ENCODE measurements at places on chromosomes 16 and 17.

- no peak for DNase-seq
Observed at GRCh38 chr17:40671282-40671681, 6.3 kb upstream of the KRT222 start.

- no peak for DNase-seq
Observed at GRCh38 chr17:32772453-32773025, 104.4 kb downstream of the MYO1D start.

DNA sequence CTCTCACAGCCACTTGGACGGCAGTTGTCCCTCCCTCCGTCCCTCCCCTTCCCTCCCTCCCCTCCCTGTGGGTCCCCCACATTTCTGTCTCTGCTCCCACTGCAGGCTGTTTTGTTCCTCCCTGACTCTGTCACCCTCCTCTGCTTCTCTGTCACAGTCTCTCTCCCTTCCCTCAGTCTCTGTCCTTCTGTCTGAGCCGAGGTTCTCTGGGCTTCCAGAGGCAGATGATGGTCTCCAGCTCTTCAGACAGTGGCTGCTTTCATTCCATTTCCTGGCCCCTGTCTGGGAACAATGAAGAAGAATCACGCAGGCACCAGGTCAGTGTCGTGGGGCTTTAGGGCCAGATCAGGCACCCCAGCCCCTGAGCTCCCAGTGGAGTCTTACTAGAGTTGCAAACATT is 8.8 kb upstream of the CYB561 start:
- no peak for DNase-seq

- no peak for DNase-seq
Observed at GRCh38 chr16:84159007-84159406, 13.9 kb downstream of the DNAAF1 start.

DNA sequence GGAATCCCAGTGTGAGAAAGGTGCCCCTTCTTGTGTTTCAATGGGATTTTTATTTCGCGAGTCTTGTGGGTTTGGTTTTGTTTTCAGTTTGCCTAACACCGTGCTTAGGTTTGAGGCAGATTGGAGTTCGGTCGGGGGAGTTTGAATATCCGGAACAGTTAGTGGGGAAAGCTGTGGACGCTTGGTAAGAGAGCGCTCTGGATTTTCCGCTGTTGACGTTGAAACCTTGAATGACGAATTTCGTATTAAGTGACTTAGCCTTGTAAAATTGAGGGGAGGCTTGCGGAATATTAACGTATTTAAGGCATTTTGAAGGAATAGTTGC is 567 bp downstream of the UBB start:
- no peak for DNase-seq

DNA sequence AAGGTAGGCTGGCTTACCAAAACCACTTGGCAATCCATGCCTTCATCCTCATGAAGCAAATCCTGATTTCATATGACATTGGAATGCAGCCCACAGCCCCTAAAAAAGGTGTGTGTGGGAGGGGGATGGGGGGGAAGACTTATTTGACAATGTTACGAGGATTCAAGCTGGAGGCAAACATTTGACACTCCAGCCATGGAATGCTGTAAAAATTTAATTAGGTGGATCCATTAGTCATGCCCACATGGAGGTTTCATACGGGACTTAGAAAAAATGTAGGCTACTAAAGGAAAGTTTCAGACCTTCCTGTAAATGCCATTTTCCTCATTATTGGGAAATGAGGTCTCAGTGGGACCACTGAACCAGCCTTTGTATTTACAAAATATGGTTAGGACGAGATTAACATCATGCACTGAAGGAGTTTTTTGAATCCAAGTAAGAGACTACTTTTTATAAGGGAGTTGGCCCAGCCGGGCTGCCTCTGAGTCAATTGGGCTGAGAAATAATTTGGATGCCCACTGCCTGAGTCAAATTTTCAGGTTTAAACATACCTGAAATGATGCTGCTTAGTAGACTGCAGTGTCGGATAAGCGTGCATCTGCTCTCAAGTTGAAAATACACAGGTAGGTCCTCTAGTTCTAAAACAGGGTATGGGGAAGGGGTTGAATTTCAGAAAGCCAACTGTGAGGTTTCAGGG is 44.6 kb upstream of the MAF start:
- no peak for DNase-seq

Data from hepatocyte (in vitro differentiated cells).